ENCODE measurements at places on chromosomes 3 and 15. TPM values are rescaled to one million over a fixed set of nuclear protein-coding genes. Genes with fewer than 3 reads are reported as not detected.

Gene NAALADL2
- not detected for total RNA-seq

Gene AMT
- 1.3 TPM for total RNA-seq

Gene HGD
- total RNA-seq: 1.1 TPM

DNA sequence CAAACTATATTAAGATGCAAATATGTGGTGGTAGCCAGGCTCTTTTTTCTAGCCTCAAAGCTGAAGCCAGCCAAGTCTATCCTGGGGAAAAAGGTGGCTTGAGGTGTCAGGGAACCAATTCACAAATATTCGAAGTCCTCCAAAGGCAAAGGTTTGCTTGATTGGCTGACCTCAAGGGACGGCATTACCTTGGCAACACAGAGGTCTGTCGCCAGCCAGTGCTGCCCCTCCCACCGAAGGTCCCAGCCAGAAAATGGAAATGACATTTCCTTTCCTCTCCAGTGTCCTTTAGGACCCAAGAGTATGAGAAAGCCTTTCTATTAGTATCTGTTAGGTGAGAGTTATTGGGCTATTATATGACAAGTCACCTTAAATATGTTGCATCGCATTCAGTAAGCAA lies 96.0 kb upstream of the LIMD1 start:
- DNase-seq: no peak

Gene CFAP92
- not detected for total RNA-seq

DNA sequence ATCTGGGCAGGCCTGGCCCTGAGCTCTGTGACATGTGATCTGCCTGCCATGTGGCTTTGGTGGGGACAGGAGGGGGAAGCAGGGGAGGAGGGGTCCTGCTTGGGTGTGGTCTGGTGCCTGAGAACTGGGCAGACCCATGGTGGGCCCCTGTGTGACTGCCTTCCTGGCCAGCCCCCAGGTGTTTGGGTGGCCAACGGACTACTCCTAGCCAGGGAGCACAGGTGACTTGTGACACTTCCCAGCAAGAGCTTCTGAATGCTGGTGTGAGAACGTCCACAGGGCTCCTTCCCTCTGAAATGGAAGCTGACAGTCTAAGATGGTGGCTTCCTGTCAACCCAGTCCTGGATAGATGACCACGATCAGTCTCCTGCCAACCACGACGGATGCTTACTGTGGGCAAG lies 136.1 kb upstream of the MEF2A start:
- DNase-seq: no peak

- no peak for DNase-seq
These were observed 26.8 kb downstream of the ACAN start for GRCh38 chr15:88830016-88830415.

Gene PDZRN3
- not detected for total RNA-seq

GRCh38 chr15:56919031-56919608 lies 676 bp downstream of the TCF12 start:
- DNase-seq: peak; percentile 49

Gene FBXO40
- not detected for total RNA-seq

Gene SLCO2A1
- not detected for total RNA-seq

Gene CPNE9
- not detected for total RNA-seq

GRCh38 chr3:190629088-190629487 lies 115.2 kb downstream of the IL1RAP start:
- DNase-seq: no peak

- DNase-seq: no peak
These were observed 5.7 kb downstream of the ESYT3 start for GRCh38 chr3:138440121-138440521.

DNA sequence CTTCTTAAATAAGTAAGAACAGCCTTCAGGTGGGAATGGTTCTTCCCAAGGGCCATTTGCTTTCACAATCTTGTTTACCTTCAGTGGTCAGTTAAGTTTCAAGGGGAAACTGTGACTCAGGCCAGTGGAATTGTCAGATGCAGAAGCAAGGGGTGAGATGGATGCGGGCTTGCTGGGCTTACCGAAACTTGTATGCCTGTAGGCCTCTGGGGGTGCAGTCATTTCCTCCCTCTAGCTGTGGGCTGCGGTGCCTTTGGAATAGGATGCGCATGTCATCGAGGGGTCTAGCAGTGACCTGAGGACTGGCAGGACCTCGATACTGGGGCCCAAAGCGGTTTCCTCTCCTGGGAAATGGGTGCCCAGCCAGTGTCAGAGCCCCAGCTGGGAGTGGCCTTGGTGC lies 121.6 kb downstream of the EEFSEC start:
- DNase-seq: no peak

Gene TMEM202
- not detected for total RNA-seq

- DNase-seq: no peak
These were observed 43.9 kb downstream of the SH3BP5 start for GRCh38 chr3:15288331-15289035.

DNA sequence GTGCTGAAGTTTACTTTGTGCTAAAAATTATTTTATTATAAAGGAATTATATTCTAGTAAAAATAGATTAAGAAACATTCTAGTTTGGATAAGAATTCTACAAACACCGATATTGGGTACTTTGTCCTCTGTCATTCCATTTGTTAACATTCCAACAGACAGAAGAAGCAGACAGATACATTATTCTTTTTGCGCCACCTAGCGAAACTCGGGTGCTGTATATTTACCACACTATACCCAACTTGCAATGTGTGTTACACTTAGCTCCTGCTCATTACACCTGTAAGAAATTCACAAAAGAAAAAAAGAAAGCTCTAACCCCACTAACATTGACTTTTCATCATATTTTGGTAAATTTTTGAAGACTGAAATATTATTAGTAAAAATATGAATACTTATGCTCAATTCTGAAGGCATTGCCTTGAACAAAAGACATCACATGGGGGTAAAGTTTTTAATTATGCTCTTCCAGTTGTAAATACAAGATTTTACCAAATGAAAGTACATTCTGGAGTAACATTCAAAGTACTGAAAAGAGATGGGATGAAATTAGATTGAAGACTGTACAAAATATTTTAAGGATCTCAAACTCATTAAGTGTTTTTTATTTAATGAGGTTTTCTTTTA lies 136.5 kb upstream of the MLF1 start:
- no peak for DNase-seq
